Left ventricle myocardium superior (tissue), 1 donor: ENCODE measurements at places on chromosomes 5 and 9. TPM values are rescaled to one million over a fixed set of nuclear protein-coding genes. Genes with fewer than 3 reads are reported as not detected.

- DNase-seq = no peak
These were observed 73.5 kb downstream of the ZNF618 start for GRCh38 chr9:113949571-113950078.

DNA sequence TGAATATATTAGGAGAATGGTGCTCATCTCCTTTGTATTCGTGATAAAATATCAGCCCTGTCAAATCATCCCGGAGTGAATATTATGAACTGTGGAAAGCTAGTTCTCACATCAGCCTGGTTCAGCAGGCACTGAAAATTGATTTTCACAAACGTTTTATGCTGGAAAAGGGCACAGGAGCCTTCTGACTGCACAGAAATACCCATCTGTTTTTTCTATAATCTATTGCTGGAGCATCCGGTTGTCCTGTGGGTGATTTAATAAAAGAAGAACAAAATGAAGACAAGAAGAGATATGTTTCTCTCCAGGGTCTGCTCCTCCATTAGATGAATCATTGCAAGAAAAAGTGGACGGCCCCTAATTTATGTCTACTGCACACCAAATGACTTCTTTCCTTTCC lies 85.3 kb downstream of the PRLR start:
- no peak for DNase-seq

DNA sequence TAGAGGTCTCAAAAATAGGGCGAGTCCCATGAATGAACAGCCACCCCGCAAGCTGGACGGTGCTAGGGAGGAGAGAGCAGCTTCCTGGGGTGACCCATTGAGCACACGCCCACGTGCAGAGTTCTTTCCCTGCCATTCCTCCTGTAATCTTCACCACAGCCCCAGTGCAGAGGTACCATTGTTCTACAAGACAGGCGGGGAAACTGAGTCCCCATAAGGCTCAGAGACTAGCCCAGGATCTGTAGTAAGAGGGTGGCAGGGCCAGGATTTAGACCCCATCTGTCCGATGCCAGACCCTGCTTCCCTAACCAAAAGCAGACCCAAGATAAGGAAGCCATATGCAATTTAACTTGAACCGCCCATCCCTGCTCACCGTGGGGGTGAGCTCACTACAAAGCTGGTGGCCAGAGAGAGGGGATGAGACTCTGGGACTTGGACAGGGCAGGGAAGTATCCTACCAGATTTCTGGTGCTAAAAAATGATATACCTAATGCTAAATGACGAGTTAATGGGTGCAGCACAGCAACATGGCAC lies 36.7 kb upstream of the ORM1 start:
- DNase-seq = peak; percentile 14

LCN15 gene
- total RNA-seq = 0.59 TPM

DNA sequence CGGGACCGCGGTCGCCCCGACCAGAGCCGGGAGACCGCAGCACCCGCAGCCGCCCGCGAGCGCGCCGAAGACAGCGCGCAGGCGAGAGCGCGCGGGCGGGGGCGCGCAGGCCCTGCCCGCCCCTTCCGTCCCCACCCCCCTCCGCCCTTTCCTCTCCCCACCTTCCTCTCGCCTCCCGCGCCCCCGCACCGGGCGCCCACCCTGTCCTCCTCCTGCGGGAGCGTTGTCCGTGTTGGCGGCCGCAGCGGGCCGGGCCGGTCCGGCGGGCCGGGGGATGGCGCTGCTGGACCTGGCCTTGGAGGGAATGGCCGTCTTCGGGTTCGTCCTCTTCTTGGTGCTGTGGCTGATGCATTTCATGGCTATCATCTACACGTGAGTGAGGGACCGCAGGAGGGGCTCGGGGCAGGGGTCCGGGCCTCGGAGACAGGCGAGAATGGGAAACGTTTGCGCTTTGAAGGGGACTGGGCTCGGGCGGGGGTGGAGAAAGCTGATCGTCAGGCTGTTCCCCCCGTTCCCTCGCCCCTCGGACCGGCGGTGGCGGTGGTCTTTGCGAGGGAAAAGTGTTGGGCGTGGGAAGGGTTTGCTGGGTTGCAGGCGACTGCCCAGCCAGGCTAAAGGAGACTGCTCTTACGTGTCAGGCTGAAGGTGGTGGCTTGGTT lies 457 bp downstream of the UGCG start:
- peak; percentile 77 for DNase-seq

DNA sequence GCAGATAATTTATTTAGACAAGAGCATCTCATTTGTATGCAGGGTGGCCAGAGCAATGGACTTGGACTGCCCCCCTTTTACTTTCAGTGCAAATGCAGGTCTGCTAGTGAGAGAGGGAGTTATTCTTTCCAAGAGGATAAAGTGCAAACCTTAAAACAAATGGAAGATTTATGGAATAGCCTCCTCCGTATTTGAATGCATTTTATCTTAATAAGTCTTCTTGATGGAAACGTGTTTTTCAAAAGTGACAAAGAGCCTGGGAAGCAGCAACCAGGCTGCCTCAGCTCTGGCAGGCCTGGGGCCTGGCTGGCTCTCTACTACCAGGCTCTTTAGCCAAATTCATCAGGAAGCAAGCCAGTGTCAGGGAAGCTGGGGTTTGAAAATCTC lies 6.8 kb downstream of the NR2F1 start:
- no peak for DNase-seq

DNA sequence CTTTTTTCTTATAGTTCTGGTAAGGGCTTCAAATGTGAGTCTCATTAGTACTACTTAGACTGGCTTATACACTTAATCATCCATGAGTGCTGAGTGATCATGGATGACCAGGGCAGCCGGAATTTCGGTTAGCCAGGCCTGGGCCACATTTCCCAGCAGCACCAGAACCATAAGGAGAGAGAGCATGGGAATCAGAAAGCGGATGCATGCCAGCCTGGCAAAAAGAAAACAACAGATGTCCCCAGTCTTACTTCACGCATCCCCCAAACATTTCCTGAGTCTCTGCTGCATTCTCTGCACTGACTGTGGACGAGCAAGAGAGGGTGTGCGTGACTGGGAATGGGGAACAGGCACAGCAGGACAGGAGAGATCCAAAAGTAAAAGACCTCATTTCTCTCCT lies 371.1 kb upstream of the ZNF608 start:
- DNase-seq = no peak

- DNase-seq = no peak
These were observed 1330.4 kb upstream of the WWC1 start for GRCh38 chr5:166961028-166961427.
